Aorta (tissue), 5 donors: ENCODE measurements at places on chromosomes 3 and 15. TPM values are rescaled to one million over a fixed set of nuclear protein-coding genes. Genes with fewer than 3 reads are reported as not detected.

STRIT1 gene
- total RNA-seq, result not detected

DNA sequence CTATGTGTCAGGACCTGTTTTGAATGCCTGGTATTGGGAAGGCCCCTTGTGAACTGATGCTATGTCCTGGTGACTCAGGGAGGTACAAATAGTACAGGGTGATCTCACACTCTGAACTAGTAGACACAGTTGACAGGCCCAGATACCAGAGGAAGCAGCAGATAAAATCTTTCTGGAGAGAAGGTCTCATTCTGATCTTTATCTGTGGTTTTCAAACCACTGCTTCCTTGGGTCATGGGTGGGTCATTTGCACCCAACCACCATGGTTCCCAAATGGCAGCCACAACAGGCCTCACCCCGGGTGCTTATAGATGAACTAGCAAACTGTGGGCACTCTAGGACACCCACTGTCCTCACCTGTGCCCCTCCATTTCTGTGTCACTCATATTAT lies 43.4 kb downstream of the PXYLP1 start:
- DNase-seq, result no peak
- no peaks in the 10 kb centered on the region for H3K36me3 ChIP-seq

RASL12 gene
- 86.9 TPM for total RNA-seq

GRCh38 chr3:195003006-195003892 lies 267.7 kb downstream of the XXYLT1 start:
- no peaks in the 10 kb centered on the region for H3K4me1 ChIP-seq
- peak; percentile 73 for DNase-seq
- H3K27ac ChIP-seq, result no peak overlapping the region
- H3K27me3 ChIP-seq, result no peaks in the 10 kb centered on the region
- no peaks in the 10 kb centered on the region for H3K36me3 ChIP-seq

RBP2 gene
- not detected for total RNA-seq

MANF gene
- total RNA-seq, result 108 TPM

GRCh38 chr3:124939661-124940060 lies 5.1 kb upstream of the MUC13 start:
- H3K4me3 ChIP-seq, result no peak overlapping the region
- no peak for DNase-seq
- no peaks in the 10 kb centered on the region for H3K36me3 ChIP-seq

GRCh38 chr15:66777596-66778313 lies 75.7 kb downstream of the SMAD6 start:
- no peaks in the 10 kb centered on the region for H3K4me1 ChIP-seq
- no peaks in the 10 kb centered on the region for H3K27me3 ChIP-seq
- H3K4me3 ChIP-seq, result no peak overlapping the region
- H3K36me3 ChIP-seq, result no peaks in the 10 kb centered on the region

- H3K4me1 ChIP-seq, result peaks cover 8% of the 10 kb centered on the region
- no peak for DNase-seq
- no peaks in the 10 kb centered on the region for H3K36me3 ChIP-seq
Observed at GRCh38 chr3:152295806-152296205, 27.1 kb downstream of the MBNL1 start.

DNA sequence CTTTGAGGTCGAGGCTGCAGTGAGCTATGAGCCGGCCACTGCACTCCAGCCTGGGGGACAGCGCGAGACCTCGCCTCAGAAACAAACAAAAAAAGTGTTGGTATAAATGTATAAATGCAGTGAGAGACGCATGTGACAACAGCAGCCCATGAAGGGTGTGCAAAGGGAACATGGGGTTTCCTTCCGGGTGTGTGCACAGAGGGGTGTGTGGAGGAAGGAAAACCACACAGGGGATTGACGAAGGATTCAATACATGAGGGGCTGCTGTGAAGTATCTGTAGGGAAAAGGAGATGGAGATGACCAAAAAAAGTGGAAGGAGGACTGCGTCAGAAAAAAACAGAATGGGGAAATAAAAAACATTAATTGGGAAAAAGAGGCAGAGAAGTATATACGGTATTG lies 1.1 kb downstream of the MTFMT start:
- H3K4me1 ChIP-seq, result no peaks in the 10 kb centered on the region
- H3K27ac ChIP-seq, result no peak overlapping the region
- H3K4me3 ChIP-seq, result no peak overlapping the region
- DNase-seq, result no peak
- no peaks in the 10 kb centered on the region for H3K36me3 ChIP-seq
- no peaks in the 10 kb centered on the region for H3K27me3 ChIP-seq

DNA sequence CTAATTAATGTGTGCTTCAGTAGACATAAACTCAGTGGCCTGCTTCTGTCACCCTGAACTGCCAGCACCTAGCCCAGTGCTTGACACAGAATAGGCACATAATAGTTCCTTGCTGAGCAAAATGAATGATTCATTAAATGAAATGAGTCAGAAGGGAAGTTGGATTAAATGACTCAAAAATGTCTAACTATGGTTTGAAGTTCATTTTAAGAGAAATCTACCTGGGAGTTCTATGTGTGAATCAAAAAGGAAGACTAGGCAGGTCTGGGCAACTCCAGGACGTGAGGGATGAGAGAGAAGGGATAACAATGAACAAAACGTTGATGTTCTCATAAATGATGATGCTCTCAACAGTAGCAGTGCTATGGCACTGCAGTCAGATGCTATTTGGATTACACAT lies 175.0 kb downstream of the CFAP20DC start:
- no peaks in the 10 kb centered on the region for H3K27me3 ChIP-seq
- no peak for DNase-seq
- no peak overlapping the region for H3K4me3 ChIP-seq

CAPN3 gene
- 15.4 TPM for total RNA-seq

- no peaks in the 10 kb centered on the region for H3K27me3 ChIP-seq
- no peak overlapping the region for H3K27ac ChIP-seq
- no peaks in the 10 kb centered on the region for H3K36me3 ChIP-seq
- H3K4me1 ChIP-seq, result no peaks in the 10 kb centered on the region
- H3K4me3 ChIP-seq, result no peak overlapping the region
Observed at GRCh38 chr3:53023072-53023823, 22.6 kb downstream of the SFMBT1 start.

- no peaks in the 10 kb centered on the region for H3K27me3 ChIP-seq
- H3K36me3 ChIP-seq, result no peaks in the 10 kb centered on the region
- peak overlapping the region; percentile 80 for H3K4me3 ChIP-seq
- H3K27ac ChIP-seq, result peak overlapping the region; percentile 89
- no peak for DNase-seq
Observed at GRCh38 chr3:122415104-122415744, 638 bp downstream of the WDR5B start.

GRCh38 chr15:94736236-94736635 lies 504.9 kb downstream of the MCTP2 start:
- no peaks in the 10 kb centered on the region for H3K4me1 ChIP-seq
- H3K4me3 ChIP-seq, result no peak overlapping the region
- no peaks in the 10 kb centered on the region for H3K27me3 ChIP-seq
- no peak for DNase-seq
- H3K36me3 ChIP-seq, result no peaks in the 10 kb centered on the region

DNA sequence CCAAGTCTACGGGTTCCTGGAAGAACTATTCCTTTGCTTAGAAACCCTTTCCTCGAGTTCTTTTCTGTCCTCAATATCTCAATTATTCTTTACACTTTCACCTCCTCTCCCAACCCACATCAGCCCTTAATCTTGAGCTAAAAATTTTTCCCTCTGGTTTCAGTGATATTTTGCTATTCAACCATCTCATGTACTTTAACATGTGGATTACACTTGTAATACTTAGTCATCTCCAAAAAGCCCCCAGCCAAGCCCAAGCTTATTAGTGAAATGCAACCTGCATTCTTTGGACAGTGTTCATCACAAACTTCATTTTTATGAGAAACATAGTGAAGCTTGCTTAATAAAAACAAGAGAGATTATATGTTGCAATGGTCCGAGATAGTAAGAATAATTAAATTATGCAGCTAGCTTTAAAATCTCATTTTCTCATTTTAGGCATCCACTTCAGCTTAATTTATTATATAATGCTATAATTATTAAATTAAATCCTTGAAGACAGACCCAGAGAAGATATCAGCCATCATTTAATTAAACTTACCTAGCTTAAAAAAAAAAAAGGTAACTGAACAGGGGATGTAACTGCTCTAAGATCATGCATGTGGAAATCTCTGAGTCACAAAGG lies 534.5 kb upstream of the TBL1XR1 start:
- H3K27me3 ChIP-seq, result no peaks in the 10 kb centered on the region
- no peak for DNase-seq
- H3K36me3 ChIP-seq, result no peaks in the 10 kb centered on the region
- no peak overlapping the region for H3K4me3 ChIP-seq
- no peak overlapping the region for H3K27ac ChIP-seq

DNA sequence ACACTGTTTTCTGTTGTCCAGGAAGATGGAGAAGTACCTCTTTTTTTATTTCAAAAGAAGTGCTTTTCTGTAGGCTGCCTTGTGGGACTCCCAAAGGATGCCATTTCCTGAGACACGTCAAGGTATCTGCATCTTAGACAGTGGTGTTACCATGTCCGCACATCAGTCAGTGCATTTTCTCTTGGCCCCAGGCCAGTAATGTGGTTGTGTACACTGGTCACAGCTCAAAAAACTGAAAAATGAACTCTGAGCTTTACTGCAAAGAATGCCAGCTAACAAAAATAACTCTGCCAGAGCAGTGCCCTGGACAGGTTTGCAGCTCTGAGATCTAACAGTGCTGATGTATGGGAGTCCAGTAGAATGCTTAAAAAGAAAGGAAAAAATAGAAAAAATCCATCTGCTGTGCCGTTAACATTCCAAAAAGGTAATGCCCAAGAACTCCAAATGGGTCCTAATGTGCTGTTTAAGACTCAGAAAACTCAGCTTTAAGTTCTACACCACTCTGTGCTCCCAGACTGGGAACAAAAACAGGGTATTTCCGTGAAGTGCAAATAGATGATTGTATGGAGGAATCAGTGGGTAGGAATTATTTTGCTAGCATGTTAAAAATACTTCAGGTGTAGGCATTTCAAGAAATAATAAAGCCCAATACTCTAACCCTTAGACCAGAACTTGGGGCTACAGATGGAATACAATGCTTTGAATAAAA lies 315.9 kb downstream of the FEZF2 start:
- no peaks in the 10 kb centered on the region for H3K27me3 ChIP-seq
- no peaks in the 10 kb centered on the region for H3K36me3 ChIP-seq
- no peak for DNase-seq
- peaks cover 14% of the 10 kb centered on the region for H3K4me1 ChIP-seq
- H3K27ac ChIP-seq, result peak overlapping the region; percentile 90

TMEM266 gene
- not detected for total RNA-seq
